CD4-positive, alpha-beta memory T cell (primary cell): ENCODE measurements at places on chromosomes 2 and 18. TPM values are rescaled to one million over a fixed set of nuclear protein-coding genes. Genes with fewer than 3 reads are reported as not detected.

- no peak overlapping the region for H3K27ac ChIP-seq
- no peaks in the 10 kb centered on the region for H3K36me3 ChIP-seq
- no peak for DNase-seq
- no peak overlapping the region for H3K4me3 ChIP-seq
- H3K27me3 ChIP-seq, result no peaks in the 10 kb centered on the region
- no peaks in the 10 kb centered on the region for H3K4me1 ChIP-seq
Measured at GRCh38 chr2:178913049-178913441, 105.8 kb upstream of the TTN start.

- no peaks in the 10 kb centered on the region for H3K27me3 ChIP-seq
- no peak for DNase-seq
- H3K4me3 ChIP-seq, result no peak overlapping the region
- no peak overlapping the region for H3K27ac ChIP-seq
- H3K4me1 ChIP-seq, result peaks cover 11% of the 10 kb centered on the region
- no peaks in the 10 kb centered on the region for H3K36me3 ChIP-seq
Measured at GRCh38 chr2:27885661-27886060, 4.5 kb downstream of the RBKS start.

The CD226 gene
- total RNA-seq, result 94.6 TPM

- no peak overlapping the region for H3K27ac ChIP-seq
- no peaks in the 10 kb centered on the region for H3K36me3 ChIP-seq
- H3K4me3 ChIP-seq, result no peak overlapping the region
- no peaks in the 10 kb centered on the region for H3K4me1 ChIP-seq
Measured at GRCh38 chr2:224098481-224099230, 59.6 kb upstream of the SERPINE2 start.

The CYP27C1 gene
- total RNA-seq, result not detected

The FAM110C gene
- 2.1 TPM for total RNA-seq

DNA sequence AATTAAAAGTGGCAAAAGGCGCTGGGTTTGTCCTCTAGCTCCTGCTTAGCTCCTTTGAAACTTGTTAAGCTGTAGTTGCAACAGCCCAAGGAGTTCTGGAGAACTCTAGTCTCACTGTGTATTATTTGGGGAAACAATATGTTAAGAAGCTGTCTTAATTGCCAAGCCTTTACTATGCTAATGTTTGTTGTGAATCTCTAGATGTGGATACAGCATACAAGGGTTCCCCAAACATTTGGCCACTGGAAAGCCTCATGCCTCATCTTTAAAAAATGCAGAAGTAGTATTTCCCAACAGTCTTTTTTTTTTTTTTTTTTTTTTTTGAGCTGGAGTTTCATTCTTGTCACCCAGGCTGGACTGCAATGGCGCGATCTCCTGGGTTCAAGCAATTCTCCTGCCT, 236.7 kb downstream of the PRKCE start:
- H3K36me3 ChIP-seq, result no peaks in the 10 kb centered on the region
- DNase-seq, result no peak
- no peaks in the 10 kb centered on the region for H3K27me3 ChIP-seq
- H3K27ac ChIP-seq, result no peak overlapping the region

The RBKS gene
- 1.2 TPM for total RNA-seq

The LIMS4 gene
- 4.0 TPM for total RNA-seq

GRCh38 chr18:53283708-53284107, 940.8 kb downstream of the MBD2 start:
- H3K4me1 ChIP-seq, result no peaks in the 10 kb centered on the region
- H3K27ac ChIP-seq, result no peak overlapping the region
- no peak for DNase-seq
- no peak overlapping the region for H3K4me3 ChIP-seq
